ENCODE measurements at places on chromosomes 16 and 17.

- no peak for DNase-seq
Observed at GRCh38 chr17:2177235-2177811, 122.4 kb downstream of the HIC1 start.

DNA sequence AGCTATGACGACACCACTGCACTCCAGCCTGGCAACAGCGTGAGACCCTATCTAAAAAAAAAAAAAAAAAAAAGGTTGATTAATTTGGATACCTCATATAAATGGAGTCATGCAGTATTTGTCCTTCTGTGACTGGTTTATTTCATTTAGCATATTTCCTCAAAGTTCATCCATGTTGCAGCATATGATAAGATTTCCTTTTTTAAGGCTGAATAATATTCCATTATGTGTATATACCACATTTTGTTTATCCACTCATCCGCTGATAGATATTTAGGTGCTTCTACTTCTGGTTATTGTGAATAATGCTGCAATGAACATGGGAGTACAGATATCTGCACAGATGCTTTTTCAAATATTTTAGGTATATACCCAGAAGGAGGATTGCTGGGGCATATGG, 43.3 kb upstream of the TMC5 start:
- DNase-seq: no peak

GRCh38 chr17:77279448-77280303, 138.9 kb downstream of the SEC14L1 start:
- no peak for DNase-seq

- no peak for DNase-seq
Observed at GRCh38 chr17:45345554-45346215, 28.9 kb upstream of the MAP3K14 start.

- DNase-seq: no peak
Observed at GRCh38 chr16:21186326-21186691, 25.1 kb downstream of the ZP2 start.

GRCh38 chr17:61458421-61459141, 6.4 kb downstream of the TBX4 start:
- DNase-seq: no peak

DNA sequence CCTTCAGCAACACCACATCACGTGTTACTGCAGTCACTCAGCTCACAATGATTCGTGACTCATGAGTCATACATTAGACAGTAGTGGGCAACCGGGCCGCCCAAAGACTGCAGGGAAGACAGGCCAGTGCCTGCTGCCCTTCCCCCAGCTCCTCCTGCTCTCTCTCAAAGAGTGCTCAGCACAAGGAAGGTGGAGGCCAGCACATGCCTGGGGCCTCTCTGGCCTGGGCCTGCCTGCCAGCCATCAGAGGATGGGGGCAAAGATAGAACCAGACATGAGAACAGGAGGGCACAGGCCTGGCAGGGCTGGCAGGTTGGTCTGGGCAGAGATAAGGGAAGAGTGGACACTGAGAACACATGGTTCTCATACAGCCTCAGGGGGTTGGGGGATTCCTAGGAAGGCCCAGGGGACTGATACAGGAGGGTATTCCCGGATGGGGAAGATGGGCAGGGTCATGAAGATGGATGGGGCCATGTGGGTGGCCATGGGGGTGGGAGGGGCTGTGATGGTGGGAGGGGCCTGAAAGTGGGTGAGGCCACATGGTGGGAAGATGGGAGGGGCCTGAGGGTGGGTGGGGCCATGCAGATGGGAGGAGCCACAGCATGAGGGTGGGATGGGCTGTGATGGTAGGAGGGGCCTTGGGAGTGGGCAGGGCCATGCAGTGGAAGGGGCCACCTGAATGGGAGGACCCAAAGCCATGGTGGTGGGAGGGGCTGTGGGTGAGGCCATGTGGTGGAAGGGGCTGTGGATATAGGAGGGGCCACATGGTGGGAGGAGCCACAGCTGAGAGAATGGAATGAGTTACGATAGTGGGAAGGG, 29.0 kb downstream of the KATNB1 start:
- no peak for DNase-seq

GRCh38 chr16:67019171-67019570, 9.8 kb upstream of the CBFB start:
- no peak for DNase-seq

DNA sequence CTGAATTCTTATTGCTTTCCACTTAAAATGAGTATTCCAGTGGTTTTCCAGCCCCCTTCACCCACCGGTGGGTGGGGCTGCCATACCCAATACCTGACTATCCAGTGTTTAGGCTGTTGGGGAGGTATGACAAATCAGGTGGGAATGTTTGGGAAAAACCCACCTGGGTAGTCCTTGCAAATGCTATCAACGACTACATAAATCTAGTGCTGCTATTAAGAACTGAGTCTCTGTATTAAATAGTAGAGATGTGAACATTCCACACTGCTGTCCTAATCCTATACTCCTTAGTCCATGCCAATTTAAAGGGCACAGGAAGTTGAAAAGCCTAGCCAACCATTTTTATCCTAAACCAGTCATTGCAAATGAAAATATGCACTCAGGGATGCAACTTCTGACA, 126.6 kb downstream of the AXIN2 start:
- no peak for DNase-seq

GRCh38 chr17:63910096-63910495, 962 bp downstream of the CSHL1 start:
- DNase-seq: no peak

DNA sequence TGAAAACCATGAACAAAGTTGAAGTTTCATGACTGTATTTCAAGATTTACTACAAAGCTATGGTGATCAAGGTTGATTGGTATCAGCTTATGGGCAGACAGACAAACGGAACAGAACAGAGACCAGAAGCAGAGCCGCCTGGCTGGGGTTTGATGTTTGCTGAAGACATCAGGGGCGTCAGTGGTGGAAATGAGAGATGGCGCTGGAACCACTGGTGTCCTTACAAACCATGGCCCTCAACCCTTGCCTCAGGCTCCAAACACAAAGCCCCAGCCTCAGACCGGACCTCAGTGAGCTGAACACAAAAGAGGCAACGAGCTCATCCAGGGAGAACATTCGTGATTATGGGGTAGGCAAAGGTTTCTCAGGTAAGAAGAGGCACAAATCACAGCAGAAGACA, 113.0 kb upstream of the METRNL start:
- DNase-seq: no peak

DNA sequence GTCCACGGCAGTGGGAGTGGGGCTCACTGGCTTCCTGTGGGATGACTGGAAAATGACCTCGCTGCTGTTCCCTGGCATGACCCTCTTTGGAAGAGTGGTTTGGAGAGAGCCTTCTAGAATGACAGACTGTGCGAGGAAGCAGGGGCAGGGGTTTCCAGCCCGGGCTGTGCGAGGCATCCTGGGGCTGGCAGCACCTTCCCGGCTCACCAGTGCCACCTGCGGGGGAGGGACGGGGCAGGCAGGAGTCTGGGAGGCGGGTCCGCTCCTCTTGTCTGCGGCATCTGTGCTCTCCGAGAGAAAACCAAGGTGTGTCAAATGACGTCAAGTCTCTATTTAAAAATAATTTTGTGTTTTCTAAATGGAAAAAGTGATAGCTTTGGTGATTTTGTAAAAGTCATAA, 7.8 kb upstream of the RNF213 start:
- no peak for DNase-seq

GRCh38 chr16:2713523-2713922, 6.5 kb downstream of the PRSS27 start:
- DNase-seq: no peak

DNA sequence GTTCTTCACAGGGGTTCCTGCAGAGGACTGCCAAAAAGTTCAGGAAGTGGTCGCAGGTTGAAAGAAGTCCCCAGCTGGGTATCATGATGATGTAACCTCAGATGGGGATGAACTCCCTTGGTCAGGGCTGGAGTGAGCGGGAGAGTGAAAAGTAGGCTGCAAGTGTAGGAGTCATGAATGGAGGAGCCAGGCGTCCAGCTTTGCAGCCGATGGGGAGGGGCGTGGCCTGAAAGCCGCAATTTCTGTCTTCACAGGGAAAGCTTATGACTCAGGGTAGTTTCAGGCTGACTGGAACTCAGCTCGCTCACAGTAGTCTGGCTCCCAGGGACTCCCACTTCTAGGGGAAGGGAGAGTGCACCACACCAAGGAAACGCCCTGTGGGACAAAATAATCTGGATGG, 70.0 kb upstream of the HS3ST3A1 start:
- no peak for DNase-seq

- no peak for DNase-seq
Observed at GRCh38 chr17:73211745-73212144, 18.9 kb downstream of the COG1 start.

DNA sequence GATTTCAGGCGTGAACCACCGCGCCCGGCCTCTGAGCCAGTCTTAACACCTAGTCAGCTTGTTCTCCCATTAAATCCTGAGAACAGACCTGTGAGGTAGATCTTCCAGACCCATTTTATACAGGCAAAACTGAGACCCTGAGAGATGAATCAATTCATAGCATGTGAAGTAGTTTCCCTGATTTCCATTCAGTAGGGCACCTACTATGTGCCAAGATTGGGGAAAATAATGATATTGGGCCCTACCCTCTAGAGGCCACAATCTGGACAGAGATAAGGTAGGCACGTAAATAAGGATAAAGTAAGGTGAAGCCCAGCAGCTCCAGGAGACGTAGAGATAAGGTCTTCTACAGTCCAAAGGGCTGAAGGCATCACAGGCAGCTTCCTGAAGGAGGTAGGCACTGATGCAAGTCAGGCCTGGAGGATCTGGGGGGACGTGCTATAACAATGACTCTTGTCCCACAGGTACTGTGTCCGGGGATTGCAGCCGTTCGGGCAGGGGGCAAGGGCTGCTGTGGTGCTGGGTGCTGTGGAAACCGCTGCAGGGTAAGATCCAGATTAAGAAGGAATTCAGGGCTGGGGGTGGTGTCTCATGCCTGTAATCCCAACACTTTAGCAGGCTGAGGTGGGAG, 5.7 kb downstream of the VMO1 start:
- DNase-seq: no peak

GRCh38 chr16:57514791-57515600, 21.4 kb downstream of the CCDC102A start:
- DNase-seq: no peak

DNA sequence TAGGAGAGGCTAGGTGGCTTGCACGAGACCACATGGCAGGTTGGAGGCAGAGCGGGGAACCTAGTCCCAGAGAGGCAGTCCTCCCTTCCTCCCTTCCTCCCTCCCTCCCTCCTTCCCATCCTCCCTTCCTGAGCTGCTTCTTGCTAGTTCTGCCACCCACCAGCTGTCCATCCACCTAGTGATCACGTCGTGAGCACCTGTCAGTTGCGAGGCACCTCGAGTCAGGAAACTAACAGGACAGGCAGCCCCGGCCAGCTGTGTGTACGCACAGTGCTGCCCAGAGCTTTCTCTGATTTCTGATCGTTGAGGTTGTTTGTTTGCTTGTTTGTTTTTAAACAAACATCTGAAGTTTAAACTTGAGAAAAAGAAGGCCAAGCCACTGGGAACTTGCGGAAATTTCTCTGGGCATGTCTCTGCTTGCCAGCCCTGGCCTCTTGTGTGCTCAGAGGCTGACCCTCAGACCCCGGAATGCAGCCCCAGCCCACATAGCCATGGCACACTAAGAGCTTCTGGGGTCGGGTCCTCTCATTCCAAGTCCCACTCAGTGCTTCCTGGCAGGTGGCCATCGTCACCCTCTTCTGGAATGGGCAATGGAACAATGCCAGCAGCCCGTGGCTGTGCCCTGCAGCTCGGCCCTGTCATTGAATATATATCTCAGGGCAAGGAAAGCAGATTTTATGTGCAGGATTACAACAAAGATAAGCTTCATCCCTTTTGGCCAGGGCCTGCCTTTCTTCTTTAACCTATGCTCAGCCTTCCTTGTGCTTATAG, 174.0 kb downstream of the KATNIP start:
- DNase-seq: peak; percentile 20

All from nucleus accumbens (tissue), 56 donors.